Left cardiac atrium (tissue), 4 donors: ENCODE measurements at places on chromosomes 7 and 10.

DNA sequence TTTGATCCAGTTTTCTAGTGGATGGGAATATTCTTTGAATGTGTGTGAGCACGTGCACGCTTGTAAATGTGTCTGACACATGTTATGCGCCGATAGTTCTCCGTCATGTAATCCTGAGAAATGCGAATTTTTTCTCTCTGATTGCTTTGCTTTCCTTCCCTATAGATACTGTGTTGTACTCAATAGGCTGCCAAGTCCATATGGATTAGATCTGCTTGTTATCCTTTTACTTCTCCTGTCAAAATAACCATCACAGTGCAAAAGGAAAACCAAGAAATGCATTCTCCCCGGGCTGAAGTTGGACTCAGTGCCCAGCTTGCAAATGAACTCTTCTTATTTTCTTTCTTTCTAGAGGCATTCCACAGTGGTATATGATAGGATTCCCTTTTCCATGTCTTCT is 131.9 kb downstream of the KIAA1217 start:
- no peak for DNase-seq

GRCh38 chr10:60797200-60797599 is 18.9 kb downstream of the CDK1 start:
- no peak for DNase-seq

DNA sequence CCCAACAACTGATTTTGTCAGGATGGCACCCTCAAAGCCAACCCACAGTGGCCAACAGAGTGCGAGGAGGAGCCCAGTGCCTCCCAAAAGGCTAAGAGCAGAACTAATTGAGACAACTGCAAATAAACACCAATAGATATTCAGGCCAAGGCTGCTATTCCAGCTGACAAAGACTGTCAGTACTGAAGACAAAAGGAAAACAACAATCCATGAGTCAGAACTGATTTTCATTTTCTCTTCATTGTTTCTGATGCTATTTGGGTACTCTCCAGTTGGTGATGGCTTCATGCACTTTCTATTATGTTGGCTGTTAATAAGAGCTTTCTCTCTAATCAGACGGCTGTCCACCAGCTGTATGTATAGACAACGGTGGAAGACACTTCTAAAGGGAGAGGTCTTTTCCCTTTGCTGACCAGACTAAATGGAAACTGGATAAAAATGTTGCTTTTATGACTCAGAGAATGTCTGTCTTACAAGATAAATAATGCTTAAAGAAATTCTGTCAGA is 515.9 kb downstream of the PARD3 start:
- DNase-seq: no peak

GRCh38 chr7:130990178-130990832 is 256.3 kb upstream of the KLF14 start:
- no peak for DNase-seq

GRCh38 chr7:3691478-3692158 is 390.6 kb downstream of the SDK1 start:
- no peak for DNase-seq

GRCh38 chr7:129009437-129009836 is 45.5 kb downstream of the TNPO3 start:
- DNase-seq: no peak

- no peak for DNase-seq
Observed at GRCh38 chr10:25974897-25975459, 40.9 kb downstream of the MYO3A start.

DNA sequence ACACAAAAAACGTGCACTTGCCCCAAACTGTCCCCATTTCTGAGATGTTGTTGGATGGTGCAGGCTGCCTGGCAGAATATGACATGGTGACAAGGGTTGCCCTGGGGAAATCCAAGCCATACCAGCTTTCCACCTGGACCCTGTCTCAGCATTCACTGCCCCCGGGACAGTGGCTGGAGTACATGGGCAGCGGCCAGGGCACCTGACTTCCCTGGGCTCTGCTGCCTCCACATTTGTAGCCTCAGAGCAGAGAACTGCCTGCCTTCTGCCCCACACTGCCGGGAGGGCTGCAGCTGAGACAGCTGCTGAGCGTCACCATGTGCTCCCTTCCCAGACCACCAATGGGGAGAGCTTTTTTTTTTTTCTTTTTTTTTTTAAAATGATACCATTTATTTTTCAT is 222.9 kb upstream of the ZNF32 start:
- no peak for DNase-seq

- DNase-seq: no peak
Observed at GRCh38 chr7:88523645-88524044, 217.0 kb upstream of the STEAP4 start.
